Stimulated activated CD8-positive, alpha-beta memory T cell treated with anti-CD3 and anti-CD28 coated beads, Interleukin-15, amount 100 ng/mL, for 24 hours (primary cell): ENCODE measurements at places on chromosomes 1 and 21.

- DNase-seq: no peak
These were observed 182.1 kb downstream of the TTLL7 start for GRCh38 chr1:83816836-83817235.

DNA sequence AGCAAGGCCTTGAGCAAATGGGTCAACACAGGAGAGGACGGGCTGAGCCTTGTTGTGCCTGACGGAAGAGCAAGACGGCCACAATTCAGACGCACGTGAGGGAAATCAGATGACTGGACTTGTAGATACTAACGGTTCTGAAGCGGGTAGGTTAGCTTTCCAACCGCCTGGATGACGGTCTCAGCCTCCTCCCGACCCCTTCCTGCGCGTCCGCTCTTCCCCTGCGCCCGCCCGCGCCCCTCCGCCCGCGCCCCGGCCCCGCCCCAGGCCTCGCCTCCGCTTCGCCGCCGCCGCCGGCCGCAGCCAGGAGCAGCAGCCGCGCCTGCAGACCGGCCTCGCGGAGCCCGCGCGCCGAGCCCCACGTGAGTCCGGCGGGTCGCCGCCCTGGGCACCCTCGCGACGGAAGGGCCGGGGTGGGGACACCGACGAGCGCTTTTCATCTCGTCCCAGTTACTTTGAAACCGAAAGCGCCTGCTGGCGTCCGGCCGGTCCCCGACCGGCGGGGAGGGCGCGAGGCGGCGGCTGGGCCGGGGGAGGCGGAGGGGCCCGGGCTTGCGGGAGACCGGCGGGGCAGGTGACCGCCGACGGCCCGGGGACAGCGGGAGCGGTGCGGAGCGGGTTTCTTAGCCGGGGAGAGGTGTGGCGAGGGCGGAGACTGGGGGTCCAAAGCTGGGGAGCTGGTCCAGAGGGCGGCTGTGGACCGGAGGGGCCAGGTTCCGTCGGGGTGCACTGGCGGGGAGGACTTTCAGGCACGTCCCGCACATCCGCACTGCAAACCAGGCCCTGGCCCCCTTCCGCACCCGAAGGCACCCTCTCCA lies at the start of gene TRAF5:
Gene TRAF5, plus strand, starts transcription at position 306 of the 818 bp plus-strand sequence. CDS start 26,407 bp downstream, outside the sequence.
- DNase-seq: peak; percentile 36

DNA sequence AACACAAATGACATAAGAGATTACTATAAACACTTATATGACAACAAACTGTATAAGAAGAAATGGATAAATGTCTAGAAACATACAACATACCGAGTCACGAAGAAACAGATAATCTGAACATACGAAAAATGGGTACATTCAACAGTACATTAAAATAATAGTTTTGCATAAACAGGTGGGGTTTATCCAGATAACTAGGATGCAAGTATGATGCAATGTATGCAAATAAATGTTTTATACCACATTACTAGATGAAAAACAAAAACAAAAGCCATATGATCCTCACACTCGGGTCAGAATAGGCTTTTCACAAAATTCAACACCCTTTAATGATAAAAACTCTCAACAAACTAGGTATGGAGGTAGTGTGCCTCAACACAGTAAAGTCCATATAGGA lies 1585.7 kb downstream of the BRINP3 start:
- no peak for DNase-seq

GRCh38 chr1:118073648-118074435 lies 111.2 kb downstream of the SPAG17 start:
- DNase-seq: no peak

- DNase-seq: no peak
These were observed 102.6 kb downstream of the CYYR1 start for GRCh38 chr21:26470351-26471098.

DNA sequence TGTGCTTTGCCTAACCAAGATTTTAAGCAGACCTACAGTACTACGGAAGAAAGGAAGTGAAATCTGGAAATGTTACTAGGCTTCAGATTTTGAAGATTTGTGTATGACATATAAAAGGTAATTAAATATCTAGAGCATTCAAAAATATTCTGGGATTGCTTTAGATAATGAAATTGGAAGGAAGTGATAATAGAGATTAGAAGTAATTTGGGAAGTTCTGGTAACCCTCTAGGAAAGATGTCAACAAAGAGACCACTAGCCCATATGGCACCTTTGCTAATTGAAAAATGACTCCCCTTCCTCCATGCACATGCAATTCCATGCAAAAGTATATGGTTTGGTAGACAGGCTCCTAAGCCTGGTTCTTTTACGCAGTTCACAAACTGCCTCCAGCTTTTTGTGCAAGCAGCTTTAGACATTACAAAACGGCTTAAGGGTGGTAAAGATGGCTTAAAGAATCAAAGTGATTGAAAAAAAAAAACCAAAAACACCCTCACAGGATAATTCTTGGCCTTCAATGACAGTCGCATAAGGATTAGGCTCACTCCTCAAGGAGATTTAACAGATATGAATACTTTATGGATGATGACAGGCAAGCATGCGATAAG lies 81.8 kb downstream of the LRRC7 start:
- no peak for DNase-seq

DNA sequence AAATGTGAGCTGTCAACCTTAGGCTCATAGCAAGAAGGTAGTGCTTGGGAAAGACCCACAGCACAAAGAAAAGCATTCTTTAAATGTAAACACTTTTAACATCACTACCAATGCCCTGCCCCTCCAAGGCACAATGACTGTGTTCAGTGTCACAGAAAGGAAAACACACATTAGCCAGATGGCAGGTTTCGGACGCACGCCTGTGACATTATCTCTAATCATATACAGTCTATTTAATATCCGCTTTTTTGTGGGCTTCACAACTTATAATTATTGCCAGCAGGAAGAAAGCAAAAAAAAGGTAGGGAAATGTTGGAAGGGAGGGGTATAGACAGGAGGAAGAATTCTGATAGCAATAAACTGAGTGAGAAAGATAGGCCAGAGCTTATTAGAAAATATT lies 112.4 kb upstream of the BEND5 start:
- no peak for DNase-seq

DNA sequence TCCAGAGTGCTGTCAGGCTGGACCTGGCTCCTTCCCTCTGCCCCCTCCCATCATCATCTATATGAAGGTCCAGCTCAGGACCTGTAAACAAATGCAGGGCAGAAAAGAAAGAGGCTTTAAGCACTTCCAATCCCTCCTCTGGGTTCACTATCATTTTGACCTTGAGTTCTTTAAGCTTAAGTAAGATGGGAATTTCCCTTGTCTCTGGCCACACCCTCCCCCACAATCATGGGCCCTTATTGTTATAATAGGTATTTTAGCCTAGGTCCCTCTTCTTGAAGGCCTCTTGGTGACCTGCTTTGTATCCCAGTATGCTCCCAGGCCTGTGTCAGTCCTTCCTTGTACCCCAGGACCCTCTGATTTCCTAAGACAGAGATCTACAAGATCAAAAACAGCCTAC lies 45.1 kb upstream of the EPS15 start:
- DNase-seq: no peak
